Fibroblast of upper back skin (primary cell): ENCODE measurements at places on chromosomes 3 and 15.

GRCh38 chr3:190877925-190878324 lies 15.4 kb upstream of the GMNC start:
- DNase-seq, result no peak

DNA sequence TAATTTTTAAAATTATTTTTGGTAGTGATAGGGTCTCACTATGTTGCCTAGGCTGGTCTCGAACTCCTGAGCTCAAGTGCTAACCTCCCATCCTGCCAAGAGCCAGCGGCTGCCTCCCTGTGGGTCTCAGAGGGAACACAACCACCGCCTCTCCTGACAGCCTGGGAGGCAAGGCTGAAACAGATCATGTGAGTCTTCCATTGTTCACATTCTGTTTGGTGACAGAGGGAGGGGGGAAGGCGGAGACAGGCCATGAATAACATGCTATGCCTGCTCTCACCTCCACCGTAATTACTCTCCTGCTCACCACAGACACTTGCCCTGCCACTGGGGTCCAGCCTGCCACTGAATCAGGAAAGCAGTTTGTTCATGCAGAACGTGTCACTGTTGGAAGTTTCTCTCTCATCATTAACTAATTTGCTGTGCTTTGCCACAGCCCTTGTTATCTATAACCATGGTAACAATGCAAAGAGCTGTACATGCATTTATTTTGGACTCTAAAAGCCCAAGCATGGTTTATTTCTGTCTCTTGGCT lies 78.4 kb upstream of the RASGRF1 start:
- no peak for DNase-seq

DNA sequence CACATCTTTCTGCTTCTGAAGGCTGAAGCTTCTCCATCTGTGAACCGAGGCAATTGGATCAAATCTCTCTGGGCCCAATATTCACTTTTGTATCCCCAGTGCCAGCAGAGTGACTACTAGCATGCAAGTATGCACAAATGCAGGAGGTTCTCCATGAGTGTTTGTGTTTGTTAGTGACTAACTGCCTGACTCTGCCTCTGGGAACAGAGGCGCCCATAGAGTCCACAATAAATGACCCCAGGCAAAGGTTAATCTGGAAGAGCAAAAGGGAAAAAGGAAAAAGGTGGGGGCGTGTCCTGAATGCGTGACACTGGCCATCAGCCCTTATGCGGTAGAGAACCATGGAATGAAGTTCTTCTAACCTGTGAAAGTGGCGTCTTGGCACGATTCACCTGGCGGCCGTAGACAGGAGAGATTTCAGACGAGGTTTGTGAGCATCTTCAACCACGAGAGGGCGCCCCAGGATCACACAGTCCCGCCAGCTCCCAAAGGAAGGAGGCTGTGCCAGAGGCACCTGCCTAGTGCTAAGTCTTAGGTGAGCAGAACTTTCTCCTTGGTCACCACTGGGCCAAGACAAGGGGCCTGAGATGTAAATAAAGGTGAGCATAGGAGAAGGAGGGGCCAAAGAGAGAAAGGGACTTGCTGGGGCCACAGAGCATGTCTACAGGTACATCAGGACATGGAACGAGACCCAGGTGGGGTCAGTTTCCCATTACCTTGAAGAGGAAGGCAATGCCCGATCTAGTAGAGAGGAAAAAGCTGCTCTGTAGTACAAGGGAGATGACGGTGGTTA lies 44.2 kb downstream of the RBPMS2 start:
- DNase-seq, result peak; percentile 67

- DNase-seq, result no peak
These were observed 73.5 kb downstream of the EPHB3 start for GRCh38 chr3:184635126-184635525.

- peak; percentile 9 for DNase-seq
These were observed 16.2 kb upstream of the ABI3BP start for GRCh38 chr3:101009386-101009785.

DNA sequence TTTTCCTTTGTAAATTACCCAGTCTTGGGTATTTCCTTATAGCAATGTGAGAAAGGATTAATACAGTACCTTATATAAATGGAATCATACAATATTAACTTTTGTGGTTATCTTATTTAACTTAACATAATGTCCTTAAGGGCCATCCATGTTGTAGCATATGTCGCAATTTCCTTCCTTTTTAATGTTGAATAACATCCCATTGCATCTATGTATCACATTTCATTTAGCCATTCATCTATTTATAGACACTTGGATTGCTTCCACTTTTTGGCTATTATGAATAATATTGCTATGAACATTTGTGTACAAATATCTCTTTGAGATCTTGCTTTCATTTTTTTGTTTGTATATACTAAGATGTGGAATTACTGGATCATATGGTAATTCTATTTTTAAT lies 342.2 kb downstream of the PDCD6IP start:
- no peak for DNase-seq
